GM12878 (cell line): ENCODE measurements at places on chromosomes 1 and 21. TPM values are rescaled to one million over a fixed set of nuclear protein-coding genes. Genes with fewer than 3 reads are reported as not detected.

- no peaks in the 10 kb centered on the region for H3K27me3 ChIP-seq
- no peaks in the 10 kb centered on the region; the same call in 1 of the 2 replicates for H3K36me3 ChIP-seq
- H3K4me3 ChIP-seq = no peak overlapping the region
- H3K27ac ChIP-seq = no peak overlapping the region
- peaks cover 57% of the 10 kb centered on the region for H3K4me1 ChIP-seq
Measured at GRCh38 chr1:27605796-27606707, 2.1 kb upstream of the AHDC1 start.

DNA sequence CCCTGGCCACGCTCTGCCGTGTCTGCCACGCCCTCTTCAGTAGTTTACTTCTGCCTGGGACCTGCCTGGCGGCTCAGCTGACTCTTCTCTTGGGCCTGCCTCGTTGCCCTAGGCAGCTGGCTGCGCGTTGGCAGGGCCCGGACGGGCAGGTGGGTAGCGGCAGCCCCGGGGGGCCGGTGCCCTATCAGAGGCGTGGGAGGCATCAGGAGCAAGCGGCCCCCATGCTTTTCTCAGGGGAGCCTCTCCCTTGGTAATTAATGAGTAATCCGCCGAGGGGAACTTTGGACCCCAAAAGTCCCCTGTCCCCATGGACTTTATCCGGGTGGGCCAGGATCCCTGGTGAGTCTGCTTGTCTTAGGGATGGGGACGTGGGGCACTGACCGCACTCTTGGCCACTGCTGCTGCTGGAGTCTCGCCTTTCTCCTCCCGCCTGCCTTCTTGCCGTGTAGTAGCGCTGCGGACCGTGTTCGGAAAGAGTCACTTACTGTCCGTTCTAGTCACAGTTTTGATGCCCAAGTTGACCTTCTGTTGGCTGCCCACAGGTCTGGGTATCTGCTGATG, 22.7 kb downstream of the SKI start:
- no peaks in the 10 kb centered on the region for H3K36me3 ChIP-seq
- H3K4me3 ChIP-seq = no peak overlapping the region

DNA sequence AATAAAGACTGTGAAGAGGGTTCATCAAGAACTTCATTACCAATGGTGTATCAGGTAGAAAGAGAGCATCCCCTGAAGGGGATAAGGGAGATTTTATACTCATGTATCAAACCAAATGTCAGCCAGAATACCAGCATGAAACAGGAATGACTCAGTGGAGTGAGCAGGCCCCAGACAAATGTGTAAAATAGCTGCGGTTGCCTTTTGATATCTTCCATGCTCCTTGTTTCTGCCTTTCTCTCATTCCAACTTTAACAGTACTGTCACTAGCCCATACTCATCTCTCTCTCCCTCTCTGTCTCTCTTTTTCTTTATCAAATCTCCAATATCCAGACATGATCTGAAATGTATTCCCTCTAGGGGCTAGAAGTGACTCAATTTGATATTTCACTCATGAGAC, 47.8 kb downstream of the GPR88 start:
- H3K27me3 ChIP-seq = no peaks in the 10 kb centered on the region
- no peak overlapping the region for H3K27ac ChIP-seq
- no peak for DNase-seq
- H3K36me3 ChIP-seq = no peaks in the 10 kb centered on the region

DNA sequence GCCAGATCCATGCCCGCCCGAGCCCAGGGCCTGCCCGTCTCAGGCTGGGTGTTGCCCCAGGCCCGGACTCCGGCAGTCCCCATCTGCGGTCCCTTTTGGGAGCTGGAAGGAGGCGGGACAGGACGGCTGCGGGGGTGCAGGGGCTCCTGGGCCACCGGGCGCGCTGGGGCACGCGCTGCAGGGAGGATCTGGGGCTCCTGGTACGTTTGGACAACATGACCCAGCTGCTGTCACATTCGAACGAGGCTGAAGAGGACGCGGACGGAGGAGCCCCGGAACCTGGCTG, 6.6 kb upstream of the CALML6 start:
- peak overlapping the region; percentile 74 for H3K4me3 ChIP-seq
- H3K4me1 ChIP-seq = peaks cover 22% of the 10 kb centered on the region
- no peaks in the 10 kb centered on the region for H3K36me3 ChIP-seq
- DNase-seq = no peak
- no peaks in the 10 kb centered on the region for H3K27me3 ChIP-seq

The ADGRL4 gene
- total RNA-seq = not detected in 2 replicates

The KRTAP22-2 gene
- total RNA-seq = not detected in 2 replicates
